ENCODE measurements at places on chromosomes 6 and 20.

DNA sequence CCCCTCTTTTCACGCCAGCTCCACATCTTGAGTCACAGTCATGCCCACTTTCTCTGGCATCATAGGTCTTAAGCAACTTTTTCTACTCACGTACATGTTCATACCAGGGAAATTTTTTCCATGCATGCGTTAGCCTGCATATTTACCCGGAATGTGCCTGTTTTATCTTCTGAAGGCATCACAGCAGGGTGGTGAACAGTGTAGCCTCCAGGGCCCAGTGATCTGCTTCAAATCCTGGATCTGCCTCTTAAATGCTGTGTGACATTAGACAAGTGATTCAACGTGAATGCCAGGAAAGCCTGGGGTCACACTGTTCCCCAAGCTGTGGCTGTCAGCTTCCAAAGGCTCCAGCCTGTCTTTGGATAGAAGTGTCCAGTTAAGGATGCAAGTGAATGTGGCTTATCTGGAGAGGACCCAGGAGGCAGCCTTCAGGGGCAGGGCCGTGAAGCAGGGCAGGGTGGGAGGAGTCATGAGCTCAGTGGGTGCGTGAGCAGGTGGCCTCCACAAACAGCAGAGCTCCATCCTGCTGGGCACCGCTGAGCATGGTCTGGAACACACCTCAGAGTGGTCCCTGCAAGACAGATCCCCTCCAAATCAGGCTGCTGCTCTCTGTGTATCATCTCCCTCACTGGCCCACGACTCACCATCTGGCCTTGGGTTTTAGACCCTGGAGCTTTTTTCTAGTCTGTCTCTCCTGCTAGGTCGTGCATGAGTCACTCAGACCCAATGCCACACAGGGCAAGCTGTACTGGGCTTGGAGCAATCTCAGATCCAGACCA is 30.4 kb upstream of the CD93 start:
- no peak overlapping the region for H3K27ac ChIP-seq
- H3K27me3 ChIP-seq: no peaks in the 10 kb centered on the region
- no peak overlapping the region for H3K4me3 ChIP-seq

GRCh38 chr6:106685833-106686232 is 56.5 kb downstream of the QRSL1 start:
- no peak overlapping the region for H3K27ac ChIP-seq
- no peaks in the 10 kb centered on the region for H3K36me3 ChIP-seq
- no peak overlapping the region for H3K4me3 ChIP-seq
- no peak for DNase-seq
- no peaks in the 10 kb centered on the region for H3K4me1 ChIP-seq

GRCh38 chr6:42378125-42378524 is 73.6 kb downstream of the TRERF1 start:
- H3K4me1 ChIP-seq: no peaks in the 10 kb centered on the region
- H3K27ac ChIP-seq: no peak overlapping the region
- no peaks in the 10 kb centered on the region for H3K27me3 ChIP-seq
- no peak overlapping the region for H3K4me3 ChIP-seq

DNA sequence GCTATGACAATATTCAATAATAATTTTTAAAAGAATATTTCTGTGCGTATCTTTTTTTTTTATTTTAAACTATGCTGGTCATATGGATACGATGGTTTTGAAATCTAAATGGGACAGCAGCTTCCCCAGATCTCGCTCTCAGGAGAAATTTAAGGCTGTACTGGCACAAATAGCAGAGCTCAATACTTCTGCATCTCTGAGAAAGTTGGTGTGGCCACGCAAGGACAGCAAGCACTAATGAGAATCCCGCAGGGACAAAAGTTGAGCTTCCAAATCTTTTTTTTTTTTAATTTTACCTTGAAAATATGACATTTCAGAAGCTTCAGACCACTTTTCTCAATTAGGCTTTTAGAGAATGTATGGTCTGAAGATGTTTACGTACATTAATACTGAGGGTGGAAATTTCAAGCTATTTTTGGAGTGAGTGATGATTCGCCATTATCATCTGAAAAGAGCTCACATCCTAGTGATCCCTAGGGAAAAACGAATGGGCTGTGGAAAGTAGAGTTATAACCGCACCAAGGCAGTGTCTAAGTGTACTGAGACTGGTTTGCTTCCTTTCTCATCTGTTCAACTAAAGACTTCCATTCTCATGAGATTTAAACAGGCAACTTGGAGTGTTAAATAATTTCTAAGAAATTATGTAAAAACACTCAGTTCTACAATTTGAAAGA is 840.0 kb downstream of the C6orf118 start:
- H3K36me3 ChIP-seq: no peaks in the 10 kb centered on the region
- no peak overlapping the region for H3K27ac ChIP-seq
- no peak for DNase-seq

DNA sequence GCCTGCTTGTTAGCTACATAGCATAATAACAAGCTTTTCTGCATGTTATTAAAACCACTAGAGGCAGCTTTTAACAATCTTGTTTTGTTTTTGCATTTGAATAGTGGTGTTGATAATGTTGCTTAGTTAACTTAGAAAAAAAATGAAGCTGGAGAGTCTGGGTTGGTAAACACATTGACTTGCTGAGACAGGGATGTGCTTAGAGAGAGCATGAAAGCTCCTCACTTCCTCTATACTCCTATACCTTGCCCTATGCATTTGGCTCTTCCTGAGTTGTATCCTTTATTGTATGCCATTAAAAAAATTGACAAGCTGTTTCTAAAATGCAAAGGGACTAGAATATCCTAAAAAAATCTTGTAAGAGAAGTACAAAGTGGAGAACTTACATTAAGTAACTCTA is 13.6 kb downstream of the FAM83B start:
- DNase-seq: no peak
- H3K4me1 ChIP-seq: no peaks in the 10 kb centered on the region
- no peak overlapping the region for H3K4me3 ChIP-seq

DNA sequence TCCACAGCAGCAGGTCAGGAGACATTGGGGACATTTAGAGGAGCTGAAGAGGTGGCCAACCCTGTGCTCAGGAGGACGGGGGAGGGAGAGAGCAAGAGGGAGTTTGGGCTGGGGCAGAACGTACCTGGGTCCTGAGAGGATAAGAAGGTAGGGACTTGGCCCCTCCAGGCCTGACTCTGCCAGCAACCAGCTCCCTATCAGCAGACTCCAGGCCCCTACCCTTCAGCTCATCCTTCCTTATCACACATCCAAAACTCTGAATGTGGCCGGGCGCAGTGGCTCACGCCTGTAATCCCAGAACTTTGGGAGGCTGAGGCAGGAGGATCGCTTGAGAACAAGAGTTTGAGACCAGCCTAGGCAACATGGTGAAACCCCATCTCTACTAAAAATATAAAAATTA is 5.0 kb downstream of the STMN3 start:
- no peak overlapping the region for H3K27ac ChIP-seq
- no peaks in the 10 kb centered on the region for H3K27me3 ChIP-seq
- H3K4me1 ChIP-seq: no peaks in the 10 kb centered on the region
- H3K36me3 ChIP-seq: no peaks in the 10 kb centered on the region

GRCh38 chr6:46983007-46983411 is 59.1 kb downstream of the ADGRF1 start:
- DNase-seq: peak; percentile 6
- H3K27ac ChIP-seq: no peak overlapping the region
- no peaks in the 10 kb centered on the region for H3K36me3 ChIP-seq
- no peaks in the 10 kb centered on the region for H3K27me3 ChIP-seq

DNA sequence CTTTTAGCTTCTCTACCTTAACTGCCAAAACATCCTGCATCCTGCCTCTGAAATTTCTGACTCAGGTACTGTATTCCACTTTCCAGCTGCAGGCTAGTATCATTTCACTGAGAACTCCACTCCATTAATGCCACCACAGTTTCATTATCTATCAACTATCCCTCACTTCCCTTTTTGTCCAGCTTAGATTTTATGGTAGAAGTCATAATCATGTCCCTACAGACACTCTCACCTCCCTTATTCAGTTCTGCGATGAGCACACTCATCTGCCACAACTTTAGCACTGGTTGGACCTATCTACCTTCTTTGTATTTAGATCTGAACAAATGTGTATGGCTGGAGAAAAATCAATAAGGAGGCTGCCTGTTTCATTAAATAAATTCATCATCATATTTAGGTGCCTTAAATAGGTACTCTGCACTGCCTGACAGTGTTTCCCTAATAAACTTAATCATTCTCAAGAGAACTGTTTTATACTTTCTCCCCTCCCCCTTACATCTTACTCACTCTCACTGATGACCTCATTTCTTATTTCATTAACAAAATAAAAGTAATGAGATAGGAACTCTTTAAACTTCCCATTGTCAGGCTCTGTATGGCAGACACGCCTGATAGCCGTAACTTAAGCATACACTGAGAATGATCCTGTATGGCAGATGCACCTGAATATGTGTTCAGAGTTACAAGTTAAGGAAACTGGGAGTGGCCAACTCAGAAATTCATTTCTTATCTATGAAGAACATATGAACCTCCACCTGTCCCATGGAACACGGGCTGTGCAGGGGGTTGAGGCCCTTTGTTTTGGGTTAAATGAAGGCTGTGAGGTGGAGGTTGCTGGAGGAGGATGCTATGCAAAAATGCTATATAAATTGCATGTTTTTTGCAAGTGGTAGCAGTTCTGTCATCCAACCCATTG is 95.3 kb upstream of the MAN1A1 start:
- no peak overlapping the region for H3K4me3 ChIP-seq
- no peak overlapping the region for H3K27ac ChIP-seq
- H3K4me1 ChIP-seq: no peaks in the 10 kb centered on the region
- no peaks in the 10 kb centered on the region for H3K27me3 ChIP-seq
- no peak for DNase-seq

GRCh38 chr6:42088101-42088591 is 37.8 kb downstream of the TAF8 start:
- no peak overlapping the region for H3K27ac ChIP-seq
- no peaks in the 10 kb centered on the region for H3K4me1 ChIP-seq
- H3K4me3 ChIP-seq: no peak overlapping the region
- DNase-seq: no peak
- no peaks in the 10 kb centered on the region for H3K36me3 ChIP-seq

GRCh38 chr20:40279390-40279789 is 409.6 kb downstream of the MAFB start:
- no peaks in the 10 kb centered on the region for H3K36me3 ChIP-seq
- H3K4me3 ChIP-seq: no peak overlapping the region
- no peak for DNase-seq
- H3K27ac ChIP-seq: no peak overlapping the region
- H3K27me3 ChIP-seq: no peaks in the 10 kb centered on the region

DNA sequence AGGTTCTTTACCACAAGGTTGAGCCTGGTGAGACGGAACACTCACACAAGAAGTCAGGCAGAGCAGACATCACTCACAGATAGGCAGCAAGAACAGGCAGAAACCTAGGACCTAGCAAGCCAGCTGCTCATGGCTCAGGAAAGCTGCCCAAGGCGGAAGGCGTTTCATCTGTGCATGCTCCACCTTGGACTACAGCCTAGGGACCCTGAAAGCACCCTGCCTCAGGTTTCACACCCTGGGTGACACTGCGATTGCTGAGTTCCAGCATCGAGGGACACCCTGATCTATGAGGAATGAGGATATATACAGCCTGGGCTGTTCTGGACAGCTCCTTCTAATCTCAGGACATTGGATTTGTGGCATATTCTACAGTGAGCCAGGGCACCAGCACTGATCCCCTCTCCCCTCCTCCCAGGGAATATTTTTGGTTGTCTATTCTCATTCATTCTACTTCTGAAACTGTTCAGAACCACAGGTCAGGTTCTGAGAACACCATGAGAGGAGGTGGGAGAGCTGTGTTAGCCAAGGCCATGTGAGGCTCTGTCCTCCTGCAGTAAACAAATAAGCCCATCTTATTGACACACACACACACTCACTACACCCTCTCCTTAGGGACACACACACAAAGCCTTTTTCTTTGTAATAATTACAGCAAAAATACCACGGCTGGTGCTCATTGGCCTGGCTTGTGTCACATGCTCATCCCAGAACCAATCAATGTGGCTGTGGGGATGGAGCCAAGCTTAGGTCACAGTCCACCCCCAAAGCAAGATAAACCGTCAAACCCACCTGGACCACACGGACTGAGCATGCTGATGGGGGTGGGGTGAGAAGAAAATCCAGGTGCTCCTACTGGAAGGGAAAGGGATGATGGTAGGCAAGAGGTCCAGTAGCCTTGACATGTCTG is 26.3 kb upstream of the PMEPA1 start:
- no peaks in the 10 kb centered on the region for H3K4me1 ChIP-seq
- H3K4me3 ChIP-seq: no peak overlapping the region
- H3K36me3 ChIP-seq: no peaks in the 10 kb centered on the region
- no peak for DNase-seq
- peak overlapping the region; percentile 75 for H3K27ac ChIP-seq
- H3K27me3 ChIP-seq: no peaks in the 10 kb centered on the region
